Hematopoietic multipotent progenitor cell treated with erythropoietin and hydrocortisone succinate and interleukin-3 and kit ligand, for 4 days (in vitro differentiated cells): ENCODE measurements at places on chromosomes 6 and 20.

GRCh38 chr20:16966276-16966880 lies 218.2 kb downstream of the OTOR start:
- DNase-seq: no peak

GRCh38 chr6:3499603-3500002 lies 42.8 kb upstream of the SLC22A23 start:
- no peak for DNase-seq

DNA sequence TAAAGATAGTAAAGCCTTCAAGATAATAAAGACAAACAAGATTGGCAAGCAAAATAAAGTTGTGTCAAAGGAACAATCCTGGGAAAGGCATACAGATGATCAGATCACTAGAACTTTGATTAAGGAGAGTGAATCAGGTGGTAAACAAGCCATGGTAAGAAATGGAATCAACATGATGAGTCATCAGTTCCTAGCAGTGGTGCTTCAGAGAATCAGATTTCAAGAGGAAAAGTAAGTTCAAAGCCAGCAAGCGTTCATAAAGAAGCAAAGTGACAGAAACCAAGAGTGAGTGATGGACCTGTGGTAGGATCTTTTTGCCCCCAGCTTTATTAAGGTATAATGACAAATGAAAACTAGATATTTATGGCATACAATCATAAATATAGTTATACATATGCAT lies 340.4 kb downstream of the TPBG start:
- no peak for DNase-seq

- DNase-seq: peak; percentile 81
Observed at GRCh38 chr6:113879186-113880096, 22.3 kb downstream of the MARCKS start.

DNA sequence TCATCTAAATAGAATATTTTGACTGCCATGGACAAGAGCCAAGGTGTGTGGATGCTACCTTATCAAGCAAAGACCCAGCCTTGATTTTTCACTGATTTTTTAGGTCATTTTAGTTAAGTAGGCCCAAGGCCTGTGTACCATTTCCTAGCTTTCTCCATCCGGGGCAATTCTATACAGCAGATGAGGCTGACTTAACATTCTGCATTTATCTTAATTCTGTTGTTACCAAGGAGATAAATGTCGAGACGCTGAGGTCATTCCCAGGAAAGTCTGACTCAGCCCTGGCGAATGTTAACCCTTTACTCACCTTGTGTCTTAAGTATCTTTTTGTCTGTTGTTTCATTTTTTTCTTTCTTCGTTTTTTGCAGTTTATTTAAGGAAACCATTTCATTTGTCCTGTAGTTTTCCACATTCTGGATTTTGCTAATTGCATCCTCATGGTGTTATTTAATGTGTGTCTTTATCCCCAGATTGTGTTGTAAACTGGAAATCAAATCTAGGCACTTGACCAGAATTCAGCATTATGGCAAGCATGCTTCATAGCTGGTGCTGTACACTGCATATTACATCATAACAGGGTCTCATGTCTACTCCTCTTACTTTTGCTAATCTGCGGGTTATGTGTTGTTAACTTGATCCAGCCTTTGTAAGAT lies 277.0 kb downstream of the CDKAL1 start:
- peak; percentile 75 for DNase-seq

DNA sequence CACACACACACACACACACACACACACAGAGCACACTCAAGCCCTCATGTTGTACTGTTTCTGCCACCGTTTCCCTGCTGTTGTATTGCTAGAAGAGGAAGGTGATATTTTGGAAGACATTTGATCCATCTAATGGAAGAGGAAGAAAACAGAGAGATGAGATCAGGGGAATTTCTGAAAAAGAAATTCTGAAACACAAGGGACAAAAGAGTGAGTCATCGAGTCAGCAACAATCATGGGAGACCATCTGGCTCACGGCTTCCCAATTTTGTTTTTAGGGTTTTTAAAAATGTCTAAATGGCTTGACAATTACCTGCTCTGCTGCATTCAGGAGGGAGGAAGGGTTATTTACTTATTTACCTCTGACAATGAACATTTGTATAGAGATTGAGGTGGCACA lies 22.0 kb downstream of the SOX4 start:
- peak; percentile 27 for DNase-seq

GRCh38 chr6:44456070-44456965 lies 68.8 kb downstream of the CDC5L start:
- DNase-seq: peak; percentile 83

DNA sequence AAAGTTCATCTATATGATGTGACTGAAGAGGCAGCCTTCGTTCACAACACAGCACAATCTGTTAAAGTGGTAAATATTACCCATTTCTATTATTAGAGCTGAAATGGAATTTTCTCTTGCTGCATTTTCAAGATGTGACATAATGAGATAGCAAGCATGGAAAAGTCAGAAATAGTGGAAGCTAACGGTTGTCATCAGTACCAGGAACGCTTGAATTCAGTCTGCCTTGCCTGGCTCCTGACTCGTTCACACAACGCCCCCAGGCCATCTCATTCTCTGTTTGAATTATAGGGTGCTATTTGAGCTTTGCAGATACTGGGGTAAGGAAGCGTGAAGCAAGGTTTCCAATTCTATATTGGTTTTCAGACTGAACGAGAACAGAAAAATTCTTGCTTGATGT lies 116.5 kb upstream of the MAP3K7 start:
- no peak for DNase-seq

DNA sequence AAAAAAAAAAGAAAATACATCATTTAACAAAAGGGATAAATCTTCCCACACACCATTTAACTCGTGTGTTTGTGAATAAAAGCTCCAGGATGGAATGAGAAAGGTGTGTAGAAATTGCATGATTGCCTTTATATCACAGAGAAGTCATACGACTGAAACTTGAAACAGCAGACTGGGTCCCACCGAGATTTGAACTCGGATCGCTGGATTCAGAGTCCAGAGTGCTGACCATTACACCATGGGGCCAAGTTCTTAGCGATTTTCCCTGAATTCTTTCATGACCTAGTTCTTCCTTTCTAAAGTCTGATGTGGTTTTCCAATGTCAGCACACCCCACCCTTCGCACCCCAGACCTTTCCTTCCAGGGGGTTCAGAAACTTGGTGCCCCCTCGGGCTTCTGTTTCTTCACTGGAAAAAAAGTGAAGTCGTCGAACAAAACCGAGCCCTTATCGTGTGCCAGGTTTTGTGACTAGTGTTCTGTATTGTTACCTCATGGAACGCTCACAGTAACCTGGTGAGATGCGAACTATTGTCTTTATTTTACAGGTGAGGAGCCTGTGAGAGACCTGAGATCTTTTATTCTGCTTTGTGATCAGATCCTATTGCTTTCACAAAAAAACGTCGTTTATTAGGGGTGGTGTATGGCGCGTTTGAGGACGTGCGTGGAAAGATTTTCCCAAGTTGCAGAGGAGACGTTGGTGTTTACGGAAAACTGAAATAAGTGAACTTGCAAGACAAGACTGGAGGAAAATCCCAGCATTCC lies 120.8 kb downstream of the OR2B2 start:
- peak; percentile 87 for DNase-seq

GRCh38 chr6:20805021-20805420 lies 270.8 kb downstream of the CDKAL1 start:
- DNase-seq: no peak

DNA sequence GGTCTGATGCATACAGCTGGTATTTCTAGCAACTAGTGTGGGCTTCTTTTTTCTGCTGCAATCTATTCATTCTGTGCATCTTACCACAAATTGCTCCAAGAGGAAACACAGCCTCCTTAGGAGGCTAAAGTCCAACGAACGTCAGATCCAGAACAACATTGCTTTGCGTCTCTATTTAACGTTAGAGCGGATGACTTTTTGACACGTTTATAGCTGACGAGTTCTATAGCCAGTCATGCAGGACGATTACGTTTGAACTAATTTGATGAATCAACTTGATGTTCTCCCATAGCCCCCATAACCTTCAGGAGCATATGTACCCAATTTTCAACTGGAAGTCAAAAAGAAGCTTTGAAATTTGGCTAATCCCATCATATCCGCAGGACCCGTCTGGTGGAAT lies 59.9 kb downstream of the TSHZ2 start:
- no peak for DNase-seq

DNA sequence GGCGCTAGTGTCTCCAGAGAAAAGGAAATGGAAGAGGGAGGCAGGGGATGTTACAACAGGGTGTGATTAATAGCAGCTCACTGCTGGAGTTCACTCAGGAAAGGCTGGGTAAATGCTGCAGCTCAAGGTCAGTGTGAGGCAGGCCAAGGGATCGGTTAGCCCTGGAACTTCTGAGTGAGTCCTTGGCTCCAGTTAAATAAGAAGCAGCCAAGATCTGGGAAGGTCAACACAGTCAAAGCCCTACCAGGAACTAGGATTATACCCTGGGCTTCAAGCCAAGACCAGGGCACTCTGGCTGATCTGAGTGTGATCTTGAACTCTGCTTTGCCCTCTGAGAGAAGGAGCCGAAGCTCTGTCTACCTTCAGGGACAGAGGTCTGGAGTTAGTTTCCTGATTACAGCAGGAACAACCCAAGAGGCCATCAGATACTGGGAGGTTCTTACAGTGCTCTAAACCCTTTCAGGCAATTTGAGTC lies 44.3 kb downstream of the TPD52L1 start:
- DNase-seq: no peak
